GM06990 (cell line): ENCODE measurements at places on chromosomes 5 and 9.

DNA sequence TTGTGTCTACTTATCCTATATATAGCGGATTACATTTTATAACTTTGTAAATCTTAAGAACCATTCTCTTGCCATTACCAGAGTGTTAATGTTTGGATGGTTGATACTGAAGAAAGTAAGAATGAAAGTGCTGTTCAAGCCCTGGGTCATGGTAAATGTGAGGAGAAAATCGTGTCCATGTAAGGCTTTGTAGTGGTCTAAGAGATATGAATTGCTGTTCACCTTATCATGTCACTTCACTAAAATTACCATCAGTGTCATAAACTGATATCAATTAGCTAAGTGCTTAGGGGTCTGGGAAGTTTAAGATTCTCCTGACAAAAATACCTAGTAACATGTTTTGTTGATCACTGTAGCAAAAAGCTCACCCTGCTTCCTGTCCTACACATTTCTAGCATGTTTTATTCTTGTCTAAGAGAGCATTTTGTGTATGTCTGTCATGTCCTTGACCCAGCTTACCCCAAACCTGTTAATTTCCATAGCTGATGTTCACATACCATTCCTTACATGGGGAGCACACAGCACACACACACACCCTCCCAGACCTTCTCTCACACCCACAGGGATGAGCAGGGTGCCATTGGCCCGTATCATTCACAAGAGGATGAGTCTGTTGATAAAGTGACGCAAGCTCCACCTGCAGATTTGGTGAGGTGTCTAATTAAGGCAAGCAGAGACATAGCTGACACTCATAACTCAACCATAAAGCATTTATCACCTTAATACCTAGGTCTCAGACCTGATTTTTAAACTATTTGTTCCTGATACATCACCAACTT lies 125.1 kb upstream of the PAM start:
- no peak for DNase-seq

- DNase-seq, result peak; percentile 43
Observed at GRCh38 chr9:98045234-98046179, 11.0 kb upstream of the NANS start.

DNA sequence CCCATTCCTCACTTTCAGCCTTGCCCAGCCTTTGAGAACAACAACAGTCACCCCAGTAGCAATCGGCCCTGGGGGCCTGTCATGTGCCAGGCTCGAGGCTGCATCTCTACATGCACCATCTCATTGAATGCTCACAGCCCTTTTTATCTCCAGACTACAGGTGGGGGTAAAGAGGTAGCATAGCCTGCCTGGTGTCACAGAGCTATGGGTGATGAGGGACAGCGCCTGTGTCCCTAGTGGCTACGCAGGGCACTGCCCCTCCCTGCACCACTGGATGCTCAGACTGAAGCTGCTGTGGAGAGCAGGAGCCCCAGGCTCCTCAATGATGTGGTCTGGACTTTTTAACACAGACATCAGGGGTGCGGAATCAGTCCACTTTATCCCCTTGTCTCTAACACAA lies 2.8 kb downstream of the CAMK2A start:
- no peak for DNase-seq

DNA sequence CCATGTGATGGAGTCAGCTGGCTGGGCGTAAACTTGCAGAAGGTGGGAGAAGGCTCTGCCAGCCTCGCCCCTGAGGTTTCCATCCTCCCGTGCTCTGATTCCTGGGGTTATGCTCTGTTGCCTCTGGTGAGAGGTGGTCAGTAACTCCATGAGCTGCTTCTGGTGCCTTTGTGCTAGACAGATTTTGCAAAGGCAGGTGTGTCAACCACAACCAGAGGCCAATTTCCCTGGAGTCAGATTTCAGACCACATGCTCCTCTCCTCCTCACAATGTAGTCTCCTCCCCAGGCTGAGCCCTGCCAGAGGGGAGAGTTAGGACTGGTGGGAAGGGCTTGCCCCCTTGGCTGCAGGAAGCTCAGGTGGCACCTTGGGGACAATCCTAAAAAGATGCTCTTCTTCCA lies 38.8 kb upstream of the TENT4A start:
- no peak for DNase-seq

GRCh38 chr5:147949711-147950573 lies 43.6 kb upstream of the C5orf46 start:
- peak; percentile 2 for DNase-seq

DNA sequence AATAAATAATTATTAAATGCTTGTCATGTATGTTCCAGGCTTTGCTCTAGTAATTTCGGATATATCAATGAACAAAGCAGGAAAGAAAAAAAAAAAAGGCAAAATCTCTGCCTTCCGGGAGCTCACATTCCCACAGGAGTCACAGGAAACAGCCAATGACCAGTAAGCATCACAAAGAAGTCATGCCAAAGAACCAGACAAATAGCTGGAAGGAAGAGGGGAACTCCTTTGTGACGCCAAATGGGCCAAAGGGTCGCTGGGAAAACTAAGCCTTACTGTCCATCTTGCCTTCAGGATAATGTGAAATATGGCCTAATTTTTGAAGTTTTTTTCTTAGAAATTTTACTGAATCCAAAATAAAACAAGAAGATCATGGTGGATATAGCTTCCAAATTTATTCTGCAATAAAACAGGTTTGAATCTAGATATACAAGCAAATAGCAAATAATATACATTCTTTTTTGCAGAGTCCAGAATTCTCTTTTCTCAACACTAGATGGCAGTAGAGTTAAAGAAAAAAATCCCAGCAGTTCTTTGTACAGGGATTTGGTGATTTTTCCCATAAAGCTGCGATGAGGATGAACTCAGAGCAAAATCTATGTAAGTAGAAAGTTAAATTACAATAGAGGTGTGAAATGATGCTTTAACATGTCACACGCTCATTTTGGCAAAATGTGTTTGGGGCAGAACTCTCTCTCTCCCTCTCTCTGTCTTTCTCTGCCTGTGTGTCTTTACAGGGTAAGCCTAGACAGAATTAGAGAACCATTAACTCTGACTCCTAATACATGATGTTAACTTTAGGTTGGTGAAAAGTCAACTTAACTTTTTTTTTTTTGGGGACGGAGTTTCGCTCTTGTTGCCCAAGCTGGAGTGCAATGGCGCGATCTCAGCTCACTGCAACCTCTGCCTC lies 60.0 kb upstream of the TUT7 start:
- DNase-seq, result no peak

DNA sequence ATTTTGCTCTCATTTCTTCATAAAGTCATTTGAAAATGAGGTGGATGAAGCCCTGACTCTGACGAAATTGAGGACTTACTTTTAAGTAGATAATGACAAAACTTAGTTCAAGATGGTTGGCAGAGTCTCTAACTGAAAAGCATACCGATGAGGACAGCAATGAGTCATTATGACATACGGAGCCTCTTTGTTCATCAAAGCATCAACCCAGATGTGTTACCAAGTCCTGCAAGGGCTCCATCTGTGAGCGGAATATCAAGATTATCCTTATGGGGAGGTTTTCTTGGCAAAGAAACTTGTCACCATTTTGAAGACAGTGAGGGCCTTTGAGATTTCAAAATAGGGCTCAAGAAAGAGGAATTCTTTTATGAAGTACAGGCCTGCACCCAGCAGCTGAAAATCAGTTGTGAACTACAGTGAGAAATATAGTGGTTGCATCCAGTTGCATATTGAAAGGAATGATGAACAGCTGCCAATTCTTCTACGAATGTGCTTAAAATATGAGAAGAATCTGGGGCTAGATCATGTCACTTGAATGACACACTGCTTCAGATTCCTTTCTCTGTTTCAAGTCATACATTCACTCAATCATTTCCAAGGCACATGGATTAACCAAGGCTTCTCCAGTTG lies 86.6 kb upstream of the SLC24A2 start:
- DNase-seq, result no peak

GRCh38 chr5:179246227-179246626 lies 99.0 kb downstream of the ADAMTS2 start:
- no peak for DNase-seq

- no peak for DNase-seq
Observed at GRCh38 chr9:123710299-123710698, 219.6 kb downstream of the DENND1A start.

DNA sequence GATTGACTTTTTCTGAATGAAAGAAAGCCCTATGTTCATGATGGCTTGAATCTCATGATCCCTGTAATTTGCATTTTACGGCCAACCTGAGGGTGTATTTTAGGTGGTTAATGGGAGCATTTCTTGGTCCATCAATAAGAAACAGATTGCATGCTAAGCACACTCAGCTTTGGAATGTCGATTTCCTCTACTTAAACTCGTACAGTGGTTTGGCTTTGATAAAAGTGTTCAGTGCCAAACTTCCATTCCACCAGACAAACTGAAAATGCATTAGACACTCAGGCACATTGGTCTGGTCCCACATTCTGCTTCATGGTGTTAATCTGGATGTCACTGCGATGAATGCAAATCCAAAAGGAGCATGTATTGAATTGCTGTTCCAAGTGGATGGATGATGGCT lies 77.0 kb downstream of the VCAN start:
- no peak for DNase-seq

- DNase-seq, result no peak
Observed at GRCh38 chr9:94861589-94862272, 135.2 kb downstream of the AOPEP start.

DNA sequence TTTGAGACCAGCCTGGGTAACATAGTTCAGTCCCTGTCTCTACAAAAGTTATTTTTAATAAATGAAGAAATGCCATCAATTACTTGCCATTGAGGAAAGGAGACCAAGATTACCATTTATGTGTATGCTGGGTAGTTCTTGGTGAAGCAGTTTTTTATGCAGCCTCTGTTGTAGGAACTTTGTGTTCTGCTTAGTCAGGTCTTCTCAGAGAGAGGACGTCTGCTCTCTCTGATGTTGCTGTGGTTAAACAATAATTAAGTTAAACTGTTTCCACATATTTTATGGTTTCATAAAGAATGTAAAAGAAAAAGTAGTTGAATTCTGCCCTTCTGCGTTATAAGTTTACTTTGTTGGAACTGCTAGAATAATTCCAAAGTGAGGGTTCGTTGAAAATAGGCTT lies 210.5 kb downstream of the KDM4C start:
- no peak for DNase-seq

- DNase-seq, result no peak
Observed at GRCh38 chr5:67842806-67843205, 372.8 kb upstream of the PIK3R1 start.

DNA sequence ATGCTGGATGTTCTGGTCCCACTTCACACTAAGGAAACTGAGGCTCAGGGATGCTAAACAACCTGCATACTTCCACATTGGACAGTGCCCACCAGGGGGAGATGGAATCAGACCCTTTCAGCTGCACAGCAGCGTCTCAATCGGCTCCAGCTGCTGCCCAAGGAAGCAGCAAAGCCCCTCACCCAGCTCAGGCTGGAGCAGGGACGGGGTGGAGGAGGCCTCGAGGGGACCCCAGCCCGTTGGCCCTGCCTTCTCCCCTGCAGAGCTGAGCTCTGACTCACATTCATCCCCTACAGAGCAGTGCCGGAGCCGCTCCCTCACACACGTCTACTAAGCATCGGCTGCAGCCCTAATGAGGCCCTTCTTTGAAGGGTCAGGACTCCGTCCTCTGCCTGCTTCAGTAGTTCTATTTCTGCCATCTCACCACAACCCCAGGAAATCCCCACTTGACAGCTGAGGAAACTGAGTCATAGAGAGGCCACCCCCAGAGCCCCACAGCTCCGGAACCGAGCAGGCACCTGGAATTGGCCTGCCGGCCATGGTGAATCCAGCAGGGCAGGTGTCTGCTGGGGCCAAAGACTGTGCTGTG lies 21.5 kb upstream of the SUSD3 start:
- no peak for DNase-seq

GRCh38 chr9:96343515-96344360 lies 39.8 kb downstream of the SLC35D2 start:
- DNase-seq, result no peak

- DNase-seq, result no peak
Observed at GRCh38 chr5:177491429-177491945, 5.9 kb downstream of the PDLIM7 start.
